ENCODE measurements at places on chromosomes 1 and 21. TPM values are rescaled to one million over a fixed set of nuclear protein-coding genes. Genes with fewer than 3 reads are reported as not detected.

TTLL7 gene
- 0.67 TPM for total RNA-seq

- peak; percentile 19 for DNase-seq
These were observed 4.6 kb upstream of the SMG7 start for GRCh38 chr1:183467687-183468086.

- no peak for DNase-seq
These were observed 78.8 kb upstream of the TENT5C start for GRCh38 chr1:117527074-117527473.

CBR3 gene
- total RNA-seq: 25.5 TPM

DNA sequence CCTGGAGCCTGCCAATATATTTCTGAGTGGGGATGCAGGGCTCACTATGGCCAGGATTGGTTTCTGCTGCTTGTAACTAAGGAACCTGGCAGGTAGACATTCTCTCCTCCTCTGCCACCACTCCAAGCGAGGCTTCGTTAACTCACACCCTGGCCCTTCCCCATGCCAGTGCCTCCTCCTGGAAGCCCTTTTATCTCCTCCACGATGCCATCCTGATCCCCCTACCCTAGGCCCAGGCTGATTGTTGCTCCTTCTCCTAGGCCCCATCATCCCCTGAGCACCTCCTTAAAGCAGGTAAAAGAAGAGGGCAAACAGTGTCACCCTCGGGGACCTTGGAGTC is 118.5 kb downstream of the DMRTB1 start:
- DNase-seq: no peak

- no peak for DNase-seq
These were observed 64.2 kb downstream of the HLX start for GRCh38 chr1:220943319-220943996.

- no peak for DNase-seq
These were observed 3.8 kb upstream of the RRP15 start for GRCh38 chr1:218281285-218281684.

PDIK1L gene
- total RNA-seq: 5.7 TPM

DNA sequence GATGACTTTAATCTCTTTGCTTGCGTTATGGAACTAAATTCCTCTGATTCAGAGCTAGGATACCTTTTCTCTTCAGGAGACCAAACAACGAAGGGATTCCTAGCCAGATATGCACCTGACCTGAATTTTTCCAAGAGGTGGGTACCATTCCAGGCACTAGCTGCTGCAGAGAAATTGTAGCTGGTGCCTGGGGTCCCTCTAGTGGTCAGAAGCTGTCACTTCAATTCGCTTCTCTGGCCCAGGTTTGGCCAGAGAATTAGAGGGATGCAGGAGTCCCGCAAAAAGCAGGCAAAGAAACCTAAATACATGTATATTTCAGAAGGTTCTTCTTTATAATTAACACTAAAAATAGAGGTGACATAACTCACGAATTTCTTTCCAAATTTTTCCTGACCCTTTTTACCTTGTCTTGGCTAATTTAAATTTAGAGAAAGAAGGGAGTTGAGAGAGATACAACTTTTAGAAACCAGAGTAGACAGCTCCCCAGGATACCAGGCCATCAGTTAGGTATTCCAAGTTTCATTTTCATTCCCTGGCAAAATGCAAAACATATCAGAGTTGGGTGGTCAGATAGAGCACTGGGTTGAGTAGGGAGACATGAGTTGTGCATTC is 9.6 kb downstream of the ACKR1 start:
- DNase-seq: peak; percentile 37

- no peak for DNase-seq
These were observed 12.2 kb downstream of the PLEKHO1 start for GRCh38 chr1:150161747-150162581.

GCSAML gene
- not detected for total RNA-seq
